ENCODE measurements at places on chromosomes 13 and 19.

DNA sequence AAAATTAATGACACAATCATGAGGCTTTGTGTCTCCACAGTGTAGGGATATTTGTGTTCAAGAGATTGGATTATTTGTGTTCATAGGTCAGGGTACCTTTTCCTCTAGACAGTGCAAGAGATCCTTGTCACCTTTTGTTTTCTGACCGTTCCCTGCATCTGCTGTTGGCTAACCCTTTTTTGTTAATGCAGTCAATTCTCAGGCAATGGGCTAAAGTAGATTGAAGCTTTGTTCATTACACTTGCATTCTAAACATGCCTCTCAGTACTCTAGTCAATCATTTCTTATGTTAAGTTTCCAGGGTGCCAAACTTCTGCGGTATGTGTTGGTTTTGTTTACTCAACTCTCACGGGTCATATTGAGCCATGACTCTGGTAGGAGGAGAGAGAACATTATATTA lies 1.8 kb upstream of the MED4 start:
- peak; percentile 93 for DNase-seq

GRCh38 chr13:104984296-104984818 lies 1551.1 kb downstream of the EFNB2 start:
- peak; percentile 69 for DNase-seq

GRCh38 chr13:110046811-110047210 lies 260.1 kb downstream of the COL4A1 start:
- no peak for DNase-seq

- no peak for DNase-seq
Measured at GRCh38 chr19:22257381-22257780, 28.9 kb upstream of the ZNF729 start.

DNA sequence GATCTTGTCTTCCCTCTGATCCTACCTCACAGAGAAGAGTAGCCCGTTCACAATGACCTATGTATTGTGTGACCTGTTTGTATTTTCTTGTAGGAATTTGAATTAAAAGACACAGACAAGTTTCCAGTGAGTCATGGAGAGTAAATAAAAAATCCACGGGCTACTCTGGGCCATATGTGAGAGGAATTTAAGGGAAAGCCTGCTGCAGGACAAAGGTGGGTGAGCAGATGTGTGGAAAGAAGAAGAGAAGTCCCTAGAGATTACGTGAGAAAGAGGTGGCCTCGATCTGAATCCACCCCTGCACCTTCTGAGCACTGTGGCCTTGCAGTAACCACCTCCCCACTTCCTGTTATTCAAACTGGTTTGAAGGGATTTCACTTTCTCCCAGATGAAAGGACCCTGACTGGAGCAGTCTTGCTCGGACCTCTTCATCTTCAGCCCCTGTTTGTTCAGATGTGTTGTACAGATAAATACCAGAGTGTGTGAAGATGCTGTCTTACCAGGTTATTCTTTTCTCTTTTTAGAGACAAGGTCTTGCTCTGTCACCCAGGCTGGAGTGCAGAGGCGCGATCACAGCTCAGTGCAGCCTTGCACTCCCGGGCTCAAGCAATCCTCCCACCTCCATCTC lies 205.4 kb downstream of the PDS5B start:
- DNase-seq, result peak; percentile 7

DNA sequence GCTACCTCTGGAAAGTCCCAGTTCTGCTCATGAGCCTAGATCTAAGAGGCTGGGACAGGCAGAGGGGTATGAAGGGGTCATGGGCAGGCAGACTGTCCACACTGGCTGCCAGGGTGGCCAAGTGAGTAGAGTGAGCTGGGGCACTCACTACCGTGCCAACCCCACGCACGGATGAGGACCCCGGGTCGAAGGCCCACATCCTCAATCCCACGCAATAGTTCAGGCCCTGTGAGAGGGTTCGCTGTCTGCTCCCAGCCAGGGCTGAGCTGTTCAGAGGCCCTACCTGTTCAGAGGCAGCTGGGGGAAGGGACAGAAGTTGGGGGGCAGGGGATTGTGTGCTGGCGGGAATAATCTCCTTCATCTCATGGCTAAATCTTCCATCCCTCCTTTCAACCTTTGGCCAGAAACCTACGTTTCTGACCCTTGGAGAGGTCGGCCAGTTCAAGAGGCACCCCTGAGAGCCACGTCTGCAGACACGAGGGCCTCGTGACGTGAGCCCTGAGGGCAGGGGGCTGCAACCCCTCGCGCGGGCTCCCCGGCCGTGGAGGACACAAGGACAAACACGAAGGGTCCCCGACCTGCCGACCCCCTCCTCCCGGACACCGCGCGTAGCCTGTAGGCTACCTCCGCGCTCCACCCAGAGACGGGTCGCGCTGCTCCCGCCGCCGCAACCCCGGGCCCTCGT lies 1.0 kb upstream of the RPS5 start:
- DNase-seq, result no peak

Data from renal cortical epithelial cell (primary cell).